ENCODE measurements at places on chromosomes 1 and 21.

GRCh38 chr1:100322436-100323211 is 29.7 kb upstream of the CDC14A start:
- DNase-seq: no peak

- DNase-seq: peak; percentile 91
These were observed 5.2 kb downstream of the TNFRSF18 start for GRCh38 chr1:1200876-1201810.

DNA sequence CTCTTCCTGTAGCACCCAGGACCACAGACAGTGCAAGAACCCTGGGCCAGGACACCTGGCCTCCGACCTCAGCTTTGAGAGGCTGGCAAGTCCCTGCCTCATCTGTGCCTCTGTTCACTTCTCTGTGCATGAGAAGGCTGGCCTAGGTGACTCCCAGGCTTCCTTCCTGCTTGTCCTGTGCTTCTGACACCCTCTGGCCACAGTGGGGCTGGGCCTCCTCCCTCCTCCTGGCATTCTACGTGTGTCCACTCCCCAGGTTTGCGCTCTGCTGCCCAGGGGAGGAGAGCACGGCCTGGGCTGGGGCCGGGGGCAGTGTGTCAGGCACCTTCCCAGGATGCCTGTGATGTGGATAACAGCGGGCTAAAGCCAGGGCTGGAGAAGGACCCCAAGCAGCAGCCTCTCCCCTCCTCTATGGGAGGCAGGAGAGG is 30.3 kb upstream of the PKP1 start:
- no peak for DNase-seq

- DNase-seq: no peak
These were observed 1.1 kb upstream of the PADI4 start for GRCh38 chr1:17306921-17307320.

DNA sequence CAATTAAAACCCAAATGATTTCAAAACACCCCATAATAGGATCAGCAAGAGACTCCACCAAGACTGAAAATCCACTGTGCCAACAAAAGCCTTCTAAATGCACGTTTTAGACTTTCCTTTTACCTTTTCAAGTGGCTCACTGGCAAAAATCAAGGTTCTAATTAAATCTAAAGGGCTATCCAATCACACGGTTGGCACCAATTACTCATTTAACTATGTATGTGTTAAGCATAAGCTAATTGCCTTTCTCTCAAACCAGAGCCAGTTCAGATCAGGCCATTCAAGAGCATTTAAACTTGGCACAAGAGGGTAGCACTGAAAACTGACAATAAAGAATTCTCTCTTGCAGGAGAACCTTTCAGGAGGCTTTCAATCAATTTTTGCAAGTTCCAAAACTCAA is 139.5 kb downstream of the RGS7 start:
- DNase-seq: no peak

- no peak for DNase-seq
These were observed 15.3 kb upstream of the FHAD1 start for GRCh38 chr1:15231714-15232201.

DNA sequence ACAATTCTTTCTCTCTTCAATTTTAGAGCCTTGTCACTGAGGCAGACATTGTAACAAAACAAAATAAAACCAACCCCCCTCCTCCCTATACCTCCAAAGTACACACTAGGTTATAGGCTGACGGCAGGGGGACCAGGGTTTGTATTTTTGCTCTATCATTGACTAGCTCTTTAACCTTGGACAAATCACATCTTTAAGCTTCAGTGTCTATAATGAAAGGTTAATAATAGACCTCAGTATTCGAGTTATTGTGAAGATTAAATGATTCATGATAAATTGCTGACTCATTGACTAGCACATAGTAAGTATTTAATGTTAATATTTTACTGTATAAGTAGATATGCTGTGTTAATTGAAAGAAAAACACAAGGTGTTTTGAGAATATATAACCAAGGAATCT is 1267.6 kb upstream of the ADGRL2 start:
- no peak for DNase-seq

GRCh38 chr1:47690341-47691250 is 252.8 kb downstream of the FOXD2 start:
- no peak for DNase-seq

GRCh38 chr1:7595336-7595735 is 175.8 kb upstream of the VAMP3 start:
- DNase-seq: no peak

DNA sequence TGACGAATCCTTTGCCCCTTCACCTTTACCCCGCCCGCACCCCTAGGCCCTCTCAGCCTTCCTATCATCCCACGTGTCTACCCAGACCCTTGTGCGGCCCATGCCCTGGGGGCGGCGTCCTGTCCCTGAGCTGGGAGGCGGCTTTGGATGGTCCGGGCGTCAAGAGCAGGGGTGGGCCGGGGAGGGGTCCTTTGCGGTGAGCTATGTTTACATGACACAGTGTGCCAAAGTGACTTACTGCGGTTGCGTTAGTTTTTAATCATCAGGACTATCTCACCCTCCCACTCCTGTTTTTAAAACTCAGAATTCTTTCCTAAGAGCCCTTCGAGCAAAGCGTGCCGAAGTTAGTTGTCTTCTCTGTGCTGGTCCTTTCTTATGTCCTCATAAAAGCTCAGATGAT is 144.6 kb downstream of the PGBD5 start:
- no peak for DNase-seq

GRCh38 chr1:82587371-82587770 is 786.6 kb downstream of the ADGRL2 start:
- no peak for DNase-seq

- DNase-seq: no peak
These were observed 98.4 kb downstream of the DIRAS3 start for GRCh38 chr1:67952071-67952470.

DNA sequence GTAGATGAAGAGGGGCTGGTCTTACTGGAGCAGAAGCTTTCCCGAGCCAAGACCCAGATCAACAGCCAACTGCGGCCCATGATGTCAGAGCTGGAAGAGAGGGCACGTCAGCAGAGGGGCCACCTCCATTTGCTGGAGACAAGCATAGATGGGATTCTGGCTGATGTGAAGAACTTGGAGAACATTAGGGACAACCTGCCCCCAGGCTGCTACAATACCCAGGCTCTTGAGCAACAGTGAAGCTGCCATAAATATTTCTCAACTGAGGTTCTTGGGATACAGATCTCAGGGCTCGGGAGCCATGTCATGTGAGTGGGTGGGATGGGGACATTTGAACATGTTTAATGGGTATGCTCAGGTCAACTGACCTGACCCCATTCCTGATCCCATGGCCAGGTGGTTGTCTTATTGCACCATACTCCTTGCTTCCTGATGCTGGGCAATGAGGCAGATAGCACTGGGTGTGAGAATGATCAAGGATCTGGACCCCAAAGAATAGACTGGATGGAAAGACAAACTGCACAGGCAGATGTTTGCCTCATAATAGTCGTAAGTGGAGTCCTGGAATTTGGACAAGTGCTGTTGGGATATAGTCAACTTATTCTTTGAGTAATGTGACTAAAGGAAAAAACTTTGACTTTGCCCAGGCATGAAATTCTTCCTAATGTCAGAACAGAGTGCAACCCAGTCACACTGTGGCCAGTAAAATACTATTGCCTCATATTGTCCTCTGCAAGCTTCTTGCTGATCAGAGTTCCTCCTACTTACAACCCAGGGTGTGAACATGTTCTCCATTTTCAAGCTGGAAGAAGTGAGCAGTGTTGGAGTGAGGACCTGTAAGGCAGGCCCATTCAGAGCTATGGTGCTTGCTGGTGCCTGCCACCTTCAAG is 57.3 kb downstream of the LAMC2 start:
- DNase-seq: no peak

GRCh38 chr1:214404154-214404553 is 123.2 kb downstream of the SMYD2 start:
- DNase-seq: no peak

- no peak for DNase-seq
These were observed 13.6 kb downstream of the AGMAT start for GRCh38 chr1:15571266-15571665.

- no peak for DNase-seq
These were observed 635.7 kb downstream of the KIF26B start for GRCh38 chr1:245790441-245790840.

- no peak for DNase-seq
These were observed 281.2 kb downstream of the RRAGC start for GRCh38 chr1:38578271-38578951.

GRCh38 chr1:60875138-60875537 is 207.2 kb upstream of the NFIA start:
- DNase-seq: no peak

- DNase-seq: no peak
These were observed 77.6 kb upstream of the CHRM3 start for GRCh38 chr1:239308701-239309333.

DNA sequence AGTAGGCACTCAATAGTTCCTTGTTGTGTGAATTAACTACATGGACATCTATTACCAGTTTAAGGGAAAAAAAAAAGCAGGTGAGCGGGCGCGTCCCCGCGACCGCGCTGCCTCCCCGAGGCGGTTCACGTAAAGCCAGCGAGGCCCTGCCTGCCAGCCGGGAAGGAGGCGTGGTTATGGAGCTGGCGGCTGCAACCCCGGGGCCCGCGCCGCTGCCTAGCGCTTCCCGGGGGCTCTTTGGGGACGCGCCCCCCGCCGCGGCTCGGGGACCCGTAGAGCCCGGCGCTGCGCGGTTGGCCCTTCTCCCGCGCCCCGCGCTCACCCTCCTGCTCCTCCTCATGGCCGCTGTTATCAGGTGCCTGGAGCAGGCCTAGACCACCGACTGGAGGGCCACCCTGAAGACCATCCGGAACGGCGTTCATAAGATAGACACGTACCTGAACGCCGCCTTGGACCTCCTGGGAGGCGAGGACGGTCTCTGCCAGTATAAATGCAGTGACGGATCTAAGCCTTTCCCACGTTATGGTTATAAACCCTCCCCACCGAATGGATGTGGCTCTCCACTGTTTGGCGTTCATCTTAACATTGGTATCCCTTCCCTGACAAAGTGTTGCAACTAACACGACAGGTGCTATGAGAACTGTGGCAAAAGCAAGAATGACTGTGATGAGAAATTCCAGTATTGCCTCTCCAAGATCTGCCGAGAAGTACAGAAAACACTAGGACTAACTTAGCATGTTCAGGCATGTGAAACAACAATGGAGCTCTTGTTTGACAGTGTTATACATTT is 2.6 kb upstream of the CC2D1B start:
- DNase-seq: peak; percentile 41

DNA sequence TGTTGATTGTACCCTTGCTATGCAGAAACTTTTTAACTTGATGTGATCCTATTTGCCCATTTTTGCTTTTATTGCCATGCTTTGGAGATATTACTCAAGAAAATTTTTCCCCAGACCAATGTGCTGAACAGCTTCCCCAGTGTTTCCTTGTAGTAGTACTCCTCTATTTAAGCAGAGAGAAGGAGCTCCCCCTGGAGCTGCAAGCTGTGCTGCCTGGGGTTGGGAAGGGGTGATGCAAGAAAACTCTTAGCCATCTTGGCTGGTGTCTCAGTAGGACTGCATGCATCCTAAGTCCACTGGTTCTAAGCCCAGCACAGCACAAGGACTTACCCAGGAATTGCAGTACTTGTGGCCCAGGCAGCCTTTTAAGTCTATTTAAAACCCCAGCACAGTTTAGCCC is 121.6 kb downstream of the NTMT2 start:
- no peak for DNase-seq

DNA sequence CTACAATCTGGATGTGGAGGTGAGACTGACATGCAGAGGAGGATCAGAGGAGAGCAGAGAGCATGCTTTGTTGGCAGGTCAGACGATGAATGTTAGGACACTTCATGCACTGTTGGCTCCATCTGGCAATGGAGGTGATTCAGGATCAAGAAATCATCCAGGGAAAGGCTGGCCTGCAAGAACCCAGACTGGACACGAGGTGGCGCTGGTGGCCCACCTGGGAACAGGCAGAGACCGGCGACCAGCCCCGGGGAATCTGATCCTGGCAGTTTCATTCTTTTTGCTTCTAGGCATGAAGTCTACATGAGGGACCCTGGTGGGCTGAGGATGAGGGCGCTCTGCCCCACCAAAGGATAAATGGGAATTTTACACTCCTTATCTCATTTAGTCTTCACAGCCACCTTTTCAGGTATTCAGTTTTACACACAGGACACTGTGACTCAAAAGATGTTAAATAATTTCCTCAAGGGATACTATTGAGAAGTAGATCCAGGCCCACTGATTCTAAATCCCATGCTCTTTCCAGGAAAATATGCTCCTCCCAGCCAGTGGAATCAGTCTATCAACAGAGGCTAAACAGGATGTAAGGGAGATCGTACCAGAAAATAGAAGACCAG is 26.2 kb upstream of the SCMH1 start:
- DNase-seq: peak; percentile 53

- peak; percentile 16 for DNase-seq
These were observed 3.3 kb upstream of the LSM10 start for GRCh38 chr1:36400825-36401601.

DNA sequence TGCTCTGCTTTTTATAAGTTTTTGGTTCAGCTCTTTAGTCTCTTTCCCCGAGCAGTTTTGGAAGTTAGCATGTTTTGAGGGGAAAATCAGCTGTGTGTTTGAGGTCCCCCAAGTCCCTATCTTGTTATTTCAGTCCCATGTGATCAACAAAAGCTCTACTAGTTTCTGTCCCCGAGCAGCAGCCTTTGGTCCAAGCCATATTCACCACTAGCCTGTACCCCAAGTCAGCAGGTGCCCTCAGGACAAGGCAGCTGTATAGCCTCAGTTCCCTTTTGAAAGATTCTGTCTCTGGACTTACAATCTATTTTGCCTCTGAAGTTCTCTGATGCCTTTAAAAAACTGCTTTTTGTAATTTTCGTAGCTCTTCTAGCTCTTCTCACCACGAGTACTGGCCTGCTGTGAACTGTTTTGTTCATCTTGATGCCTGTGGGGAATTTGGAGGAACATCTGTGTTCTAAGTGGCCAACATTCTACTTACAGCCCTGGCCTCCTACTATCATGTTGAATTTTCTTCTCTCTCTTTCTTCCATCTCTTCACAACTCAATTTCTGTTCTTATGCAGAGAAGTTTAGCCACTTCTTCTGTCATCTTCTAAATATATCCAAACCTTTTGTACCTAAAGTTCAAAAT is 16.7 kb downstream of the UAP1 start:
- no peak for DNase-seq

GRCh38 chr1:30902593-30903290 is 5.8 kb downstream of the SDC3 start:
- no peak for DNase-seq

DNA sequence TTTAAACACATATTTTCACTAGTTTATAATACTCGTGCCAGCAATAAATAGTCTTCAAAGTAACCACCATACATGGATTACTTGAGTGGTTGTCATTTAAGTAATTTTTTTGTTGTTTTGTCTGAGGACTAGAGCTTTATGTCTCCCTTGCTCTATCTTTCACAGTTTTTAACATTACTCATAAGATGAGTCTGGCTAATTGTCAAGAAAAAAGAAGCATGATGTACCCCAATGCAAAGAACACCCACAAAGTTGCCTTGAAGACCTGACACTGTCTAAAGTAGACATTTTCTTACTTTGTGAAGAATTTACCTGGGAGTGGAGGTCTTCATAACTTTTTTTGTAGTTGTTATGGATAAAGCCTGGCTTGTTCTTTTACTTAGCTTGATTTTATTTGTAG is 210.4 kb upstream of the BRINP3 start:
- DNase-seq: no peak

Measured in activated CD4-positive, alpha-beta T cell treated with anti-CD3 and anti-CD28 coated beads for 1 hour (primary cell).